ENCODE measurements at places on chromosomes 3 and 15.

DNA sequence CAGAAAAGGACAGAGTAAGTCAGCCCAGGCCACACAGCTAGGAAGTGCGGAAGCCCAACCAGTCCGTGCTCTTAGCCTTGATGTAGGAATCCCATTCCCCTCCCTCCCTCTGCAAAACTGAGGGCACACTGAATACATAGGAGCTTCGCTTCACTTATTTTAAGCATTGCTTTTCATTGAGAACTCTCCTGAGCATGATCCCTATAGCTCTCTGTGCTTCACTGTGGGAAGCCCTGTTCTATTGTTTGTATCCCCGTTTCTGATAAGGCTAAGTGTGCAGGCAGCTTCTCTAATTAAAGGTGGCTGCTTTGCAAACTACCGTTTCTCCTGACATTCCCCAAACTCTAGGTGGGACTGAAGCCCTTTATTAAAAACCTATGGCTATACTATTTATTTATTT, 29.9 kb downstream of the IL5RA start:
- DNase-seq = no peak

- DNase-seq = no peak
Observed at GRCh38 chr15:88918738-88919137, 5.6 kb upstream of the MFGE8 start.

GRCh38 chr3:16480861-16481545, 32.5 kb downstream of the RFTN1 start:
- no peak for DNase-seq

DNA sequence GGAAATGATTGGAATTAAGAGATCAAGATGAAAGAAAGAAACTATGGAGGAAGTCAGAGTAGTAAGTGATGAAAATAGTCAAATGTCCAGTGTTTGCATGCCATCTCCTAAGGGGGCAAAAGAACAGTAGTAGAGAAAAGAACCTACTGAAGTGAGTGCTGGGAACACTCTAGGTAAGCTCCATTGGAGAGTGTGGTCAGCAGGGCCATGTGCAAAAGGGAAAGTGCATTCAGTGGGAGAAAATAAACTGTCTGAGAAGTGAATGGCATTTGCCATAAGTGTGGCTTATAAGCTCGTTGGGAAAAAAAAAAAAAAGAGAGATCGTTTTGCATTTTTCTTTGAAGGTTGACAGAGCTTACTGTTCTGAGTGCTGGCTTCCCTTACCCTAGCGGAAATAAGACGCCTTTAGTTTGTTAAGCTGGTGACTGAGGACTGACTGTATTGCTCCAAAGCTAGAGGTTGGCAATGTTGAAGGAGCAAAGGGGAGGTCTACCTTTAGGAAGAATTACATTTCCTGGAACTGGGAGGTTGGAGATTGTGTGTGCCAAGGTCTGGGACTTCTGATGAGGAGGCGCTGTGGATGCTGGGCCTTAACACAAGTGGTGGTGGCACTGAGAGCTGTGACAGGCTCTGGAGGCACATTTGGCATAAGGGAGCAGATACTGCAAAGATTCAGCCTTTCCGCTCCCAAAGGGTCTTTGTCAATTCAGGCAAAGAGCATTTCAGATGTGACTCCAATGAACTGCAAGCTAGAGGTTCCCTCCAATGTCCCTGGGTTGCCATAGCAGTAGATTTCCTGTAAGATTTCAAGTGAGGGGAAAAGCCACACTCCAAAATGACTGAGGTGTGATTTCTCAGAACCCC, 287.8 kb upstream of the SATB1 start:
- DNase-seq = no peak

- DNase-seq = no peak
Observed at GRCh38 chr3:51799879-51800749, 21.1 kb upstream of the IQCF6 start.

- no peak for DNase-seq
Observed at GRCh38 chr15:54884312-54884711, 312.4 kb downstream of the RSL24D1 start.

DNA sequence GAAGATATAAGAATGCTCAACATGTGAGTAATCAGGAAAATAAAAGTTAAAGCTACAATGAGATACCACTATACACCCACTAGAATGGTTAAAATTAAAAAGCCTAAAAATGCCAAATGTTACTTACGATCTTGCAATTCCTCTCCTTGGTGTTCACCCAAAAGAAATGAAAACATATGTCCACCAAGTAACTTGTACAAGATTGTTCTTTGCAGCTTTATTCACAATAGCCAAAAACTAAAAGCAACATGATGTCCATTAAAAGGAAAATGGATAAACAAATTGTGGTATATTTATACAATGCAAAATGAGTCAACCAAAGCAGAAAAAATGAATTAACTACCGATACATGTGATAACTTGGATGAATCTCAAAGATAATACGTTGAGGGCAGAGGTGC, 301.6 kb upstream of the THBS1 start:
- no peak for DNase-seq

GRCh38 chr3:52346623-52347530, 30.8 kb downstream of the DNAH1 start:
- DNase-seq = no peak

- DNase-seq = no peak
Observed at GRCh38 chr3:68893600-68894239, 38.6 kb downstream of the TAFA4 start.

GRCh38 chr3:196096382-196096953, 14.6 kb upstream of the TFRC start:
- no peak for DNase-seq

GRCh38 chr3:142657033-142657432, 60.8 kb downstream of the PLS1 start:
- DNase-seq = no peak

DNA sequence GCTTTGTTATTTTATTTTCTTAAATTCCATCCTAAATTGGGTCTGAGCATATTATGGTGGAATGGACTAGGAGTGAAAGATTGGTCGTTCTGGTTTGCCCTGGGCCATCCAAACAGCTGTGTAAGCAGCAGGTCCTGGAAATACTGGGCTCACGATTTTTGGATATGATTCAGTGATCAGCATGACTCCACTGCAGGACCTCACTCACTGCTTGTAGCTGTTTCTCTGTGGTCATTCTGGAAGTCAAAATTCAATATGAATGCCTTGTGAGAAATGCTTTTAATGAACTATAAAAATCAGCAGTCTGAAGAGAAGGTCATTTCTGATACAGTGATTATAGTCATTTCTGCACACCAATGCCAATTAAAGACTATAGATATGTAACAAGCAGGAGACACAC, 185.0 kb downstream of the RBMS3 start:
- DNase-seq = no peak

DNA sequence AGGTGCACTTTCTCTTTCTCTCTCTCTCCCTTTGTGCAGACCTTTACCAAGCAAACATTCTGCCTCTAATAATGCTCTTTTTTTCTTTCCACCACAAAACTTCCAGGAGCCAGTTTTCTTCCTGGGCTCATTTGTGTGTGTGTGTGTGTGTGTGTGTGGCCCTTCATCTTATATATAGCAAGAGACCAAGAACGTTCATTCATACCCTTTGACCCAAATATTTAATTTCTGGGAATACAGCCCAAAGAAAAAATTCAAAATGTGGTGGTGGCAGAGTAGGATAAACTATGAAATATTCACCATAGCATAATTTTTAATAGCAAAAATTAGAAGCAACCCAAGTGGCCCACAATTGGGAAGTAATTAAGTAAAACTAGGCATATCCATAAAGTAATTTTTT, 398.9 kb downstream of the IGSF11 start:
- no peak for DNase-seq

DNA sequence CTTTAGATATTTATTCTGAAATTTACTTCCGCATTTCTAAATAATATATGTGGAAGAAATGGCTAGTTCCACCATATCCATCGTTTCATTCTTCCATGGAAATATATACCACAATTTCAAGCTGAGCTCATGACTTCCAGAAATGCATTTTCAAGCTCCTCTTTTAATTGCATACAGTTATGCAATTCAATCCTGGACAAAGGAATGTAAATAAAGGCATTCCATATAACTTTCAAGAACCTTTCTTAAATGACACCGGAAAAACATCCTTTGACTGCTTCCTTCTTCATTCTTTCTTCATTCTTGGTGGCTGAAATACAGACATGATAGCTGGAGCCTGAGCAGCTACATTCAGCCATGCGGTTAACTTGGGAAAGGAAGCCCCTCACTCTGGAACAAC, 185.2 kb upstream of the GADL1 start:
- no peak for DNase-seq

DNA sequence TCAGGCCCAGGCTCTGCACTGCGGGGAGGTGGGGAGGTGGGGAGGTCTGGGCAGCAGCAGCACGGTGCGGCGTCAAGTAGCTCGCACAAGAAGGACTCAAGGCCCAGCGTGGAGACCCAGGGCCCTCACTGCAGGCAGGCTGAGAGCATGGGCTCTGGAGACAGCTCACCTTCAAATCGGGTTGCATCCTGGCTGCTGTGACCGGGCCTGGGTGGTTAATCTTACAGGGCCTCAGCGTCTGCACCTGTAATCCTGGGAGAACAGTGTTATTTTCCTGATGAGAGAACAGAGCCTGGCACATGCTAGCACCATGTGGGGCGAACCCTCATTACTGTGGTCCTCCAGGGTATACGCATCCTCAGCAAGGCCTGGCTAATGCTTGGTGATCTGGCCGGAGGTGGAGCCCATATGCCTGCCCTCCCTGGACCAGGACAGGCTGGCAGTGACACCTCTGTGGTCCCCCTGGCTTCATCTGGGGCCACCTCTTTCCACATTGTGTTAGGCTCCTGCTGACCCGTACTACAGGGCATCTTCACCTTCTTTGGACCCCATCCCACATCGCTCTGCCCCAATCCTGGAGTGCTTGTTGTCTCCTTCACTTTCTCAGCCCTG, 55.5 kb downstream of the RGMA start:
- DNase-seq = no peak

DNA sequence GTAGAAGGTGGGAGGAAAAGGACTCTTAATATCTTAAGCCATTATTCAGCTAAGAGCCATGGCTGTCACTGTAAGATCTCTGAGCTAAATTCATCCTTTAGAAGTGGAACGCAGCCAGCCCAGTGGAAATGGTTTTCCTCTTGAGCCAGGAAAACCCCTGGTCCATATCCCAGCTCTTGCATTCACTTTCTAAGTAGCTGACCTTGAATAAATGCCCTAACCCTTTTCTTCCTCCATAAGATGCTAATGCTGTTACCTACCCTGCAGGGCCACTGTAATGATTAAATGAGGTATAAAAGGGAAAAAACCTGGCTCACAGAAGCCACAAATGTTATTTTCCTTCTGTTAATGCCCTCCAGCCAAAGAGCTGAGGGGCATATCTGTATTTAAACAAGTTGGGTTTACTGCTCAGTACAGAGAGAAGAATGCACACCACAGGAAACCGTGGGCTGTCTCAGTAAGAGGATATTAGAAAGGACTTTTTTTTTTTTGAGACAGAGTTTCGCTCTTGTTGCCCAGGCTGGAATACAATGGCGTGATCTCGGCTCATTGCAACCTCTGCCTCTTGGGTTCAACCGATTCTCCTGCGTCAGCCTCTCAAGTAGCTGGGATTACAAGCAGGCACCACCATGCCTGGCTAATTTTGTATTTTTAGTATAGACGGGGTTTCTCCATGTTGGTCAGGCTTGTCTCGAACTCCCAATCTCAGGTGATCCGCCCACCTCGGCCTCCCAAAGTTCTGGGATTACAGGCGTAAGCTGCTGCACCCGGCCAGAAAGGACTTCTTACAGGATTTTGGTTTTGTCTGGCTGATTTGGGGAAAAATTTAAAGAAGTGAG, 6.8 kb downstream of the UBL7 start:
- no peak for DNase-seq

DNA sequence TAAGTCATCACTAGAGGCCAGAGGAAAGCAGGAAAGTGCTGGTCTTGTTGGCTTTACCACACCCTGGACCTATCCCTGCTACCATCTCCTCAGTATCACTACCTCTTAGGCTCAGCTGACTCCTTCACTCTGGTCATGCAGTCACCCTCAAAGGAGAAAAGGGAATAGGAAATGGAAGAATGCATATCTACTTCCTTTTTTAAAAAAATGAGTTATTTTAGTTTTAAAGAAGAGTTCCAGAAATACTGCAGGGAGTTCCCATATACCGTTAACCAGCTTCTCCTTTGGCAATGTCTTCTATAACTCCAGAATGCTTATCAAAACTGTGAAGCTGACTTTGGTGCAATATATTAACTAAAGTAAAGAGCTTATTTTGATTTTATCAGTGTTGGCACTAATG, 688.6 kb downstream of the DIPK2A start:
- DNase-seq = no peak

DNA sequence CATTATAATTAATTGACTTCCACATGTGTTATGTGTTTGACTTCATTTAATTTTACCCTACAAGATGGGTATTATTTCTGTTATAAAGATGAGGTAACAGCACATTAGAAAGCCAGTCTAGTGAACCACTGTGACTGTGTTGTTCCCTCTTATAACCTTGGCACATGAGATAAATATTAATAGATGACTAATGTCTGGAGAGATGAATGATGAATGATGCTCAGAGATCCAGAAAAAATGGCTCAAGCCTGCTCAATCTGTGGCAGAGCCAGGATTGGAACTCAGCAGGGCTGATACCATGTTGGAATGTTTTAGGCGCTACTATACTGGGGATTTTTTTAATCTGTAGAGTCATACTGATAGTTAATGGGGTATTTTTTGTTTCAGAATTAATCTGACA, 118.8 kb upstream of the PTX3 start:
- no peak for DNase-seq

DNA sequence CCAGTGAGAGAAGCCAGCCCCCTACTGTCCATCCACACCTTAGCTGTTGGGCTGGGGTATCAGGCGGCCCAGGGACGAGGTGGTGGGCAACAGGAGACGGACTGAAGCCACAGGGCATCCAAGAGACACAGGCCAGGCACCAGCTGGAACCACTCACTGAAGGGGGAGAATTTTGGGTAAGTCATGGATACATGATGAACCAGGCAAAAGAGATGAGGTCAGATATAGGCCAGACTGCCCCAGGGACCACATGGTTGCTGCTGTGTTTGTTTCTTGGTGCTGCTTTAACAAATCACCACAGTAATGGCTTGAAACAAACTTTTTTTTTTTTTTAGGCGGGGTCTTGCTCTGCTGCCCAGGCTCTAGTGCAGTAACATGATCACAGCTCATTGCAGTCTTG, 66.4 kb downstream of the SEMA5B start:
- no peak for DNase-seq

- DNase-seq = no peak
Observed at GRCh38 chr3:58336135-58336882, 3.6 kb downstream of the PXK start.

GRCh38 chr3:194161131-194162045, 25.4 kb downstream of the HES1 start:
- DNase-seq = no peak
